ENCODE measurements at places on chromosomes 13 and 19.

- DNase-seq = no peak
Observed at GRCh38 chr13:50955241-50955640, 45.6 kb downstream of the RNASEH2B start.

GRCh38 chr19:11481534-11482383, 913 bp upstream of the ELAVL3 start:
- peak; percentile 98 for DNase-seq

GRCh38 chr19:46885411-46885810, 24.6 kb downstream of the ARHGAP35 start:
- DNase-seq = no peak

- no peak for DNase-seq
Observed at GRCh38 chr13:23488442-23488841, 54.9 kb upstream of the SACS start.

GRCh38 chr13:33550885-33551284, 265.3 kb upstream of the STARD13 start:
- DNase-seq = no peak

- DNase-seq = no peak
Observed at GRCh38 chr13:45682494-45683008, 19.6 kb upstream of the CBY2 start.

DNA sequence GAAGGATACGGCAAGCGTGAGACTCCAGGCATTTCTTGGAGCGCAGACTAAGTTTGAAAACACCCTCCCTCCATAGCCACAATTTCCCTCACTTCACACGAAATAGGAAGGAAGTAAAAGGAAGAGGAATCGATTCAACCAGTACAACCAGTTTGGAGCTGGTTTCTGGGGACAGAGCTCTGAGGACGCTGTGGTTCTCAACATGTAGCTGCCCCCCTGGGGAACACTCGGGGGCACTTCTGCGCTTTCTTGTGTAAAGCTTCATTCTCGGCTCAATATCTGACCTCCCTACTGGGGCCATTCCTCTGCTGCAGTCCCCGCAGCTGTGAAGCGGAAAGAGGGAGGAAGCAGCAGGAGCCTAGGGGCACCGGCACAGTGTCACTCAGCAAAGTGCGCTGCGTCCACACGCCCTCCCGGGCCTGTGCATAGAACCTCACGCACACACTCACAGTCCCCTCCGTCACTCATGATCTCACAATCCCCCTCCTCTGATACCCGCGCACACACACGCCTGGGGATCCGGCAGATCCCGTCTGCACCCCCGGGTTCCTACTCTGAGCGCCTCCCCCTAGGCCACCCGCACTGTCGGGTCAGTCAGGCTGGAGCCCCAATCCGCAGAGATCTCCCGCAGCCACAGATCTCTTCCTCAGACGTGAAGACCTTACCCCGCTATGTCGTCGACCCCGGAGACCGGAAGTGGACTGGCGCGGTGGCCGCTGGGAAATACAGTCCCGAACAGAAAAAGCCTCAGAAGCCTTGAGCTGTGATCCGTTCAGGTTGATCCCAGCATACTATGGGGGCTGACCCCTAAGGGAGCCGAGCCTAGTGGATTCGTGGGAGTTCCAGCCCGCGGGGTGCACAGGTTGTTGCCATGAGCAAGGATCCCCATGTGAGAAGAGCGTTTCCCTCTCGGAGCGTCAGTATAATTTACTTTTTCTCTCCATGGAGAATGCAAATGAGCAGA, at the start of gene ZNF780A:
Gene ZNF780A (minus strand): TSS at position 703 of the 964 bp plus-strand sequence. CDS start 6,190 bp downstream, outside the sequence.
- DNase-seq = peak; percentile 78

GRCh38 chr13:110341445-110342244, 34.6 kb downstream of the COL4A2 start:
- DNase-seq = peak; percentile 32

- DNase-seq = no peak
Observed at GRCh38 chr13:59319276-59319675, 844.5 kb downstream of the DIAPH3 start.

GRCh38 chr19:42324655-42325307, 654 bp upstream of the MEGF8 start:
- DNase-seq = no peak

DNA sequence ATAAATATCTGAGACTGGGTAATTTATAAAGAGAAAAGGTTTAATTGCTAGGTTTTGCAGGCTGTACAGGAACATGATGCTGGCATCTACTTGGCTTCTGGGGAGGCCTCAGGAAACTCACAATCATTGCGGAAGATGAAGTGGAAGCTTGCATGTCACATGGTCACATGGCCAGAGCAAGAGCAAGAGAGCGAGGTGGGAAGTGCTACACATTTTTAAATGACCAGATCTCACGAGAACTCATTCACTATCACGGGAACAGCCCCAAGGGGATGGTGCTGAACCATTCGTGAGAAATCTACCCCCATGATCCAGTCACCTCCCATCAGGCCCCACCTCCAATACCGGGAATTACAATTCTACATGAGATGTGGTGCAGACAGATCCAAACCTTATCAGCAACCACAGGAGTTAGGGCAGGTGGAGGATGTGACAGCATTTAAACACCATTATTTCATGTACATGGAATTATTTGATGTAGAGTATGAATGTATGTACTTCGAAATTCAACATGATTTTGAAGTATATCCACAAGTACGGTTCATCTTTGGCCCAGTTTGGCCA, 10.5 kb upstream of the CLDN10 start:
- no peak for DNase-seq

DNA sequence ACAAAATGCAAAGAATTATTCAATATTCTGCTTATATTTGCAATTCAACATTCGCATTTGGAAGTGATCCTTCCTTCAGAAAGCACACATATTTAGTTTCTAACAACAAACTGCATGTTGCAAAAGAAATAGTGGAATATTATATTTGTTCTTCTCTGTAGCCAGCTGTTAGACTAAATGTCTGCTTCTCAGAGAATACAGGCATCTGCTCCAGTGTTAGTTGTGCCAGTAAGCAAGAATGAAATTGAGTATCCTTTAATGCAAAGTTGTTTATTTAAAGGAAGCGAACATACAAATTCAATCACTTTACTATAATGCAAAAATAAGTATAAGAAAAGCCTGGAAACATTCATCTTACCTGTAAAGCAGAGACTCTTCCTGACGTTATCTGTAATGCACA, 663 bp downstream of the SLITRK6 start:
- DNase-seq = no peak

DNA sequence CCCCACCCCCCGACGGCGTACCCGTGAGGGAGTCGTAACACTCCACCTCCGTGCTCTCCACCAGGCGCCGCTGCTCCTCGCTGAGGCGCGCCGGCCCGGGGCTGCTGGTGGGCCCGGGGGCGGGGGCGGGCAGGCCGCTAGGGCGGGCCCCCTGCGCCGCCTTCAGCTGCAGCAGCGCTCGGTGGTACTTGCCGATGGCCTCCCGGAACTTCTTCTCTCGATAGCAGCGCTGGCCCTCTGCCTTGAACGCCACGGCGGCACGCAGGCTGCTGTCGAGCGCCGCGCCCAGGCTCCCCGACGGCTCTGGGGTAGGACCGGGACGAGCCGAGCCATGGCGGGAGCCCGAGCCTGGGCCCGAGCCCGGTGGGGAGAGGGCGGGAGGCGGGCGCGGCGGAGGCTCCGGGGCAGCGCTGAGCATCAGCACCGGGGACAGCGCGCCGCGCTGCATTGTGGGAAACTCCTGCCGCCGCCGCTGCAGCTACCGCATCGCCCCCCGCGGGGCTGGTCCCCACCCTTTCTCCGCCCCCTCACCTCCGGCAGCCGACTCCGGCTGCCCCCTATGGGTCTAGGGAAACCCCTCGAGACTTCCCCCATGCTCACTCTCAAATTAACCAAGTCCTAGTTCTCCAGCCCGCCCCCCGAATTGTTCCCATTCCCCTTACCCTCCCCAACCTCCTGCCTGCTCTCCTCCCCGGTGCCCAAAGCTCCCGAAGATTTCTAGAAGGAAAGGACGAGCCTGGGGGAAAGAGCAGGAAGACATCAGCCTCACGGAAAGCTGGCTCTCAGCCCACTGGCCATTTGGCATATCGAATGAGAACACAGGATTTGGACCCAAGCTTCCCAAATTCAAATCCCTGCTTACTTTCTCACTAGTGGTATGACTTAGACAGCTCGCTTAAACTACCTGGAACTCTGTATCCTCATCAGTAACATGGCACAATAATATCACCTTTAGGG, at the start of gene TTC9B:
Gene TTC9B (minus strand): TSS at position 451 of the 957 bp plus-strand sequence. CDS start 3 bp downstream, at position 448.
- DNase-seq = peak; percentile 39

DNA sequence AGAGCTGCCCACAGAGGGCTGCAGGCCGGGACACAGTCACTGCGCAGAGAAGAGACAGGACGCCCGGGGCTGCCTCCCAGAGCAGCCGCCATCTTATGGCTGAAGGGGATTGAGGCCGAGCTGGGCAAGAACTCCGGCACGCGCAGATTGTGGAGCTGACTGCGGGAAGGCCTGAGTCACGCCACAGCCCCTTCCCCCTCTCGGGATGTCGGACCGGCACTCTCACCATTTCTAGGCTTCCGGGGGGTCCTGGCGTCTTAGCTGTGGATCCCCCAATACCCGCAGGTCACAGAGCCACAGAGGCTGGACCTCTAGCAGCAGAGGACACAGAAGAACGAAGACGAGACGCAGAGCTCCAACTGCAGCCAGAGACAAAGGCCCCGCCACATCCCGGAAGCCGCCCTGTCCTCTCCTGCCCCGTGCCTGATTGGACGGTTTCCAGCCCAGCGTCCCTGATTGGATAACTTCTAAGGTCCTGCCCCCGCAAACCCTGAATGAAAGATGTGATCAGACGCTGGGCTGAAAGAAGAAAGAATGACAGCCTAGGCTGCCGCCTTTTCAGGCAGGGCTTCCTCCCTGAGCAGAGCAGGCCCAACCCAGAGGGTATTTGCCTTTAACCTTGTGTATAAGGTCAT, at the start of gene ZNF43:
Gene ZNF43 (minus strand): TSS at position 373 of the 635 bp plus-strand sequence. CDS start 144 bp downstream, at position 229.
- peak; percentile 95 for DNase-seq

- DNase-seq = no peak
Observed at GRCh38 chr19:38545596-38545995, 72.2 kb downstream of the MAP4K1 start.

GRCh38 chr19:45876161-45876410, 9.9 kb downstream of the IRF2BP1 start:
- DNase-seq = no peak

DNA sequence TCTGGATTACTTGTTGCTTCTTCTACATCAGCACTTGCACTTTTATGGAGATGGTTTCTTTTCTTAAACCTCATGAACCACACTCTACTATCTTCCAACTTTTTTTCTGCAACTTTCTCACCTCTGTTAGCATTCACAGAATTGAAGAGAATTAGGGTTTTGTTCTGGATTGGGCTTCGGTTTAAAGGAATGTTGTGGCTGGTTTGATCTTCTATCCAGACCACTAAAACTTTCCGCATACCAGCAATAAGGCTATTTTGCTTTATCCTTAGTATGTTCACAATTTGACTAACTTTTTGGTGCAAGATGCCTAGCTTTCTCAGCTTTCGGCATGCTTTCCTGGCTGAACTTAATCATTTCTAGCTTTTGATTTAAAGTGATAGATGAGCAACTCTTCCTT, 666.7 kb upstream of the MIR17HG start:
- no peak for DNase-seq

DNA sequence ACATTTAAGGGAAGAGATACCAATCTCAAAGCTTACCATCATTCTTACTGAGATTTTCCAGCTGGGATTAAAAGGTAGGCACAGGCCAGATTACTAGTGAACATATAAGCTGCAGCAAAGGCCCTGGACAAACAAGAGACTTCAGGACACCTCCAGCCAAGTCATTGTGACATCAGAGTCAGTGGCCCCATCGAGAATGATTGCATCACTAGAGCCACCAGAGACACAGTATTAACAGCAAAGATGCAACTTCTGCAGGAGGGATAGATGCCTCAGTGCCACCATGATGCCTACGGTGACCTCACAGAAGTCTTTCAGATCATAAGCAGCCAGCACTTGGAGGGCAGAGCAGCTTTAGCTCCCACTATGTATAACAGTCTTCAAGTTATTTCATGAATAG, 8.6 kb downstream of the RUBCNL start:
- DNase-seq = no peak

GRCh38 chr19:29321116-29321515, 108.2 kb upstream of the UQCRFS1 start:
- DNase-seq = no peak

GRCh38 chr13:105008604-105009003, 1526.9 kb downstream of the EFNB2 start:
- DNase-seq = no peak

GRCh38 chr13:93549326-93550005, 322.9 kb downstream of the GPC6 start:
- DNase-seq = no peak

DNA sequence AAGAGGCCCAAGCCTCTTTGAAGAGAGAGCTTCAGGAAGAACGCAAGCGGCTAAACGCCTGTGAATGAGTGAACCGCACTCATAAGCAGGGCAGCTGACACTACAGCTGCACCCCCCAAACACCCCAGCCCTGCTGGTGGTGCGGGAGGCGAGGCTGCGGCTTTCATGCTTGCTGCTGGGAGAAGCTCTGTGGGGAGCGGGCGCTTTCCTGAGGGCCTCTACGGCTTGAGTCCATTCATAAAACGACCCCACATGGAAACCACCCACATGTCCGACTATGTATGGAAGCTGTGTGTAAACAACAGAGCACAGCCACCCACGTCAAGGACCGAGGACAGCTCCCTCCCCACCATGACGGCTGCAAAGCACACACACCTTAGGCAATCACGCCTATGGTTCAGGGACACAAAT, 5.5 kb downstream of the AP3D1 start:
- no peak for DNase-seq

DNA sequence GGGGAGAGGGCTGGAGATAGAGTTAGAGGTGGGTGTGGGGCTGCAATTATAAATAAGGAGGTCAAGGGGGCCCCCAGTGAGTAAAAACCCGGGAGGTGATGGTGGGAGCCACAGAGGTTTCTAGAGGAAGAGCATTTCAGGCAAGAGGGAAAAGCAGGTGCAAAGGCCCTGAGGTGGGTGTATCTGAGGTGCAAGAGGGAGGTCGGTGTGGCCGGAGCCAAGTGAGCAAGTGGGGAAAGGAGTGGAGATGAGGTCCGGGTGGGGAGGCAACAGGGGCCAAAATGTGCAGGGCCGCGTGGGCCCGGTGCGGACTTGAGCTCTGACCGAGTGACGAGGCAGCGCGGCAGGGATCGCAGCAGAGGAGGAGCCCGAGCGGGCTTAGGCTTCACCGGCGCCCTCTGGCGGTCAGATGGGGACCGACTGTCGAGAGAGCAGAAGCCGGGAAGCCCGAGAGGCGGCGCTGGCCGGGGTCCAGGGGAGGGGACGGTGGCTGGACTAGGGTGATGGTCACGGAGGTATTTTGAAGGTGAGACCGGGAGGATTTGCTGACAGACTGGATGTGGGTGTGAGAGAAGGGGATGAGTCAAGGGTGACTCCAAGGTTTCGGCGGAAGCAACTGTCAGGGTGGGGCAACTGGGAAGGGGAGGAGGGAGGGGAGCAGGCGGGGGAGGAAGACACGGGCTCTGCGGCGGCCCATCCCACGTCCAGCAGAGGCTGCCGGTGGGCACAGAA, 17.7 kb upstream of the SPACA4 start:
- DNase-seq = peak; percentile 68

GRCh38 chr19:310781-311496, 19.7 kb upstream of the PLPP2 start:
- DNase-seq = no peak

All from globus pallidus (tissue), 1 donor.